ENCODE measurements at places on chromosomes 3 and 15.
A peak's percentile ranks its signal among the peaks of the same experiment; 100 is the strongest.

DNA sequence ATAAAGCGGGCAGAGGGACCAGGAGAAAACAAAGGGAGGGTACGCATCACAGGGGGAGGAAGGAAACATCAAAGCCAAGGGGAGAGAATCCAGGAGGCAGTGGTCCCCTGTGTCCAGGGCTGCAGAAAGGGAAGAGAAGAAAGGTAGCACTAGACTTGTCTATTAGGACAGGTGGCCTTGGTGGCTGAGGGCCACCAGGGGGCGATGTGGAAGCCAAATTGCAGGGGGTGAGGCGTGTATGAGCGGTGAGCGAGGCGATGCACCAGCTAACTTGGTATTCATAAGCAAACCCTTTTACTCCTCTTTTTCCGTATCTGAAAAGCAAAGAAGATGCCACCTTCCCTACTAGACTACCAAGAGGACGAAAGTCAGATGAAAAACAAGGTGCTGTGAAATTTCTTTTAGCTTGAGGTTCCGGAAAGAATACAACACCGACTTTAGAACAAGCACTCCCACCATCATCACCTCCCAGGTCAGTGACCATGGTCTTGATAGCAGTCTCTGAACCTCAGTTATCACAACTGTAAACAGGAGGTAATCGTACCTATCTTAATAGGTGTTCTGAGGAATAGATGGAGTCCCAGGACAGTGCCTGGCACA lies 654.4 kb upstream of the ADAMTS9 start:
- DNase-seq = peak; percentile 61

DNA sequence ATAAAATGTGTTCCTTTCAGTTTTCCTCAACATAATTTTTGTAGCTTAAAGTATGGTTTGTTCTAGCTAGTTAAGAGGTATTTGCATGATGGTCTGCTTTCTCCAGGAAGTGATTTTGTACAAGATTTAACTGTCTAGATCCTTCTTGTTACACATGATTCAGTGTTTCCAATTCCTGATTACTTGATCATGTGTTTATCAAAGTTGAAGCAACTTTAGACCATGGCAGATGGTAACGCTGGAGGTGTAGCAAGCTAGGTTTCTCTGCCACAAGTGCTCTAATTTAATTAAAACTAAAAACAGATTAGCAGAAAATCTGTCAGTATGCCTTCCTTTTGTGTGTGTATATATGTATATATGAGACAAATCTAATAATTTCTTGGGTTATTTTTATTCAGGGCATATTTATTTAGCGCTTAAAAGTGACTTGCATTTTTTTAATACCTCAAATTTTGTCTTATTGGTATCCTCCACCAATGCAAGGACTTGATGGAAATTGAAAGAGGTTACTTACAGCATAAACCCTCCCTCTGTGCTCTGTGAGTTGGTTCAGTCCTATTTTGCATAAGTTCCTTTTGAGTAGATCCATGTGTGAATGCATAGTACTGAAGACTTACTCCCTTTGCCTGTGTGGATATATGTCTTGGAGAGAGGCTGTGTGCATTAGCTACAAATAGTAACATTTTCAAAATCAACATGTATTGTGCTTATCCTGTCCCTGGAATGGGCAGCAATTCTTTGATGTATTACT lies 157.3 kb upstream of the CGNL1 start:
- DNase-seq = peak; percentile 73

- DNase-seq = no peak
Measured at GRCh38 chr3:73952781-73953180, 328.0 kb upstream of the PDZRN3 start.

DNA sequence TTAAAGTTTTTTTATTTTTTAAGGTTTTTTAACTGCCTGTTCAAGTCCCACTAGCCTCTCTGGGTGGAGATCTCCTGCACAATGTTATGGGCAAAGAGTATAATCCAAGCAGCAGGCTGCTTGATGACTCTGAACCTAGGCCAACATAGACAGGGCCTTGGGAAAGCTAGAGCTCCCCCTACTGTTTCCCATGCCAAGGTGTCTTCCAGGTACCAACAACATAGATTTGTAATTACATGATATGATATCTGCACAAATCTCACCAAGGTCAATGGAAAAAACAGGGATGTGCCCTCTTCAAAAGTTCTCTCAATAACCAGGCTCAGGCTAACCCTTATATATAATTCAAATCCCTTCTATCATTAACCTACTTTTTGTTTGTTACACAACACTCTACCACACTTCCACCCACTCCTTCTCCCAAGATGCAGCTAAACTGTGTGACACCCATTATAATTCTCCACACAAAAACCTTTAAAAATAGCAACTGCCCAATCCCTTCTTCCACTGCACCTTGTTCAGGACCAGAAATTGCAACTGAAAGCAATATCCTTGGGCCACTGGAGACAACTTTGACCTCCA lies 43.8 kb downstream of the RBM15B start:
- DNase-seq = peak; percentile 59

DNA sequence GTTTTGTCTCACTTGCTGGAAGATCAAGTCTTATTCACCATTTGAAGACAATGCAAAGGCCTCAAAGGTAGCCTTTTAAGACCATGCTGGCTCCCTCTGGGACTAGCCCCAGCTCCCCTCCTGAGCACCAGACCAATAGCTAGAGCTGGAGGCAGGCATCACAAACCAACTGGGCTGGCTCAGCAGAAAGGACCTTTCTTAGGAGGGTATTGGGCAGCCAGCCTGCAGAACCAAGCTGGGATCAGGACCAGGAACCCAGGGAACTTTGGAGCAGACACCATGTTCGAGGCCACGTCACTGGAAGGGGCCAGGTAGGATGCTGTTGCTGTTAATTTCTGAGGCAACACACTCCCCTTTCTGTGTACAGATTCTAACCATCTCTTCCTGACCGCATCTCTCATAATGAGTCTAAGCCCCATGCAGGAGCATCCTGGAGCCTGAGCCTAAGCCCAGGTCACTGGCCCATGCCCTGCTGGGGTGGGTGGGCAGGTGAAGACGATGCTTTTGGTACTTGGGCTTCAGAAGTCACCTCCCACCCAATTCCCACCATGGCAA lies 81.4 kb upstream of the KLF13 start:
- no peak for DNase-seq

- no peak for DNase-seq
Measured at GRCh38 chr3:193214445-193214844, 26.6 kb upstream of the PLAAT1 start.

- no peak for DNase-seq
Measured at GRCh38 chr3:57133157-57133556, 32.0 kb downstream of the IL17RD start.

DNA sequence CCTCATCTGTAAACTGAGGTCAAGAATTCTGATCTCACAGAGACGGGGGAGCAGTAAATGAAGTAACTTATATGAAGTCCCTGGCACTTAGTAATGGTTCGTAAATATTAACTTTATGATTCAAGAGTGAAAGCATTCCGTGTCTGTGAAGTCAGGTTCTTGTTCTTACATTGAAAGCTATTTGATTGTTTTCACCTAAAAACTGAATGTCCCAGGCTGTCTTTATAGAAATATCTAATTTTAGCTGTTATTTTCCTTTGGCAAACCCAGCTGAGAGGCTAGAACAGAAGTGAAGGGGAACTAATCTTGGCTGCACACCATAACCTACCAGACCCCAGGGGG lies 84.5 kb downstream of the CHSY1 start:
- no peak for DNase-seq

DNA sequence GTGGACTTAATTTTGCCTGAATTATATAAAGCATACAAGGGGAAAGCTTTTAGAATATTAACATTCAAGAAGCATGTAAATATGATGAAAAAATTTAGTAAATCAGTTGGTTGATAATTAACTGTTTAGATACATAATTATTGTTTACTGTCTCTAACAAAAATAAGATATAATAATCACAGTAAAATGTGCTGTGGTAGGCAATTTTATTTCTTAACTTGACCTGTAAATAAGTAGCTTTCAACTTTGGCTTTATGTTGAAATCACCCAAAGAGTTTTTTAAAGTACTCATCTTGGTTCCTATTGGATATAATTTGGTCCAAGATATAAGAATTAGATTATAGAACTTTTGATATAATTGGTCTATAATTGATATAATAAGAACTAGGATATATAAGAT lies 1374.5 kb downstream of the NSUN3 start:
- DNase-seq = no peak

DNA sequence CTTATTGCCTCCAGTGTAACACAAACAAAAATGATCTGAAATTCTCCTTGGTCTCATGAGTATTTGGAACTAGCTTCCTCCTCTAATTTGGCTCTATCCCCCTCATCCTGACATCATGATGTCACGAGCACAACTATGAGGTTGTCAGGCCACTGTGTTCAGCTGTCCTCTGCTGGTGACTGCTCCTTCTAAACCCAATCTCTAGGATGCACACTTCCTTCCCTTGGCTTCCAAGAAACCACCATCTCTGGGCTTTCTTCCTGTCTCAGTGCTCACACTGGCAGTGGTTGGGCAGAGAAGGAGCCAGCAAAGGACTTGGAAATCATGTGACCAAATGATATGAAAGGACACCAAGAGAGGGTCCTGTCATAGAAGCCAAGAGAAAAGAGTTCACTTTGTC lies 30.7 kb upstream of the EIF1B start:
- no peak for DNase-seq

Measured in WERI-Rb-1 (cell line).